ENCODE measurements at places on chromosomes 2 and 18.

DNA sequence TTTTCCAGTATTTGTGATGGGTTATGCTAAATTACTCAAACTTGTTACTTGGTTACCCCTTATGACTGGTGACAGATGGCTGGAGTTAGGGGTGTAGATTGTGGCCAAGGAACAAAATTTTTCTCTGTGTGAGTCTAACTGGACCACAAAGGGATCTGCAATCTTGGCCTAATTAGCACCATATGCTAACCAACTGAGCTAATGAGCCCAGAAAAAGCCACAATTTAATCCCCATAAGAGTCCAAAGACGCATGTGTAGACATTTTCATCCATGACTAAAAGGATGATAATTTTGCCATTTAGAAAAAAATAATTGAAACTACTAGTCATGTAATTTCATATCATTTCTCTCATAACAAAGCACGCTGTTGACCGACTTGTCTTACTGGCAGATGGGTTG, 151.2 kb downstream of the ABCA12 start:
- no peak for DNase-seq

- no peak for DNase-seq
Observed at GRCh38 chr2:142521492-142521891, 356.0 kb upstream of the KYNU start.

DNA sequence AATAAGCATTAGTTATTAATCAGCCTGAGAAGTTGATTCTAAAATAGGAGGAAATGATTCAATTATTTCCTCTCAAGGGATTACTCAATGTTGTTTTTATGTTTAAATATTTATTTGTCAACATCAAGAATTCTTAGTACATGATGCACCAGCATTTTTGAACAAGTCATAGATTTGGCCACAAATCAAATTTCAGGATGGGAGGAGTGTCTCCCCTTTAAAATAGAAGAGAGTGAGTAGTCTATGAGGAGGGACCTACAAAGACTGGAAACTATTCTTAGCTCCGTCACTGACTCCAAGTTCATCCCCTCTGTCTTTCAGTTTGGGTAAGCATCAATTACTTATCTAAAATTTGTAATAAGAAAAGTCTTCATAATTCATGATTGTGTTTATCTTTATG, 18.6 kb upstream of the IL18R1 start:
- no peak for DNase-seq

- no peak for DNase-seq
Observed at GRCh38 chr2:80489717-80490116, 185.2 kb upstream of the LRRTM1 start.

GRCh38 chr2:88099798-88100488, 27.9 kb downstream of the FABP1 start:
- DNase-seq, result no peak

GRCh38 chr2:60676706-60677330, 79.2 kb upstream of the PAPOLG start:
- DNase-seq, result no peak

GRCh38 chr2:131419441-131419840, 55.5 kb upstream of the RAB6D start:
- no peak for DNase-seq

- no peak for DNase-seq
Observed at GRCh38 chr2:34475156-34475555, 876.1 kb upstream of the FAM98A start.

DNA sequence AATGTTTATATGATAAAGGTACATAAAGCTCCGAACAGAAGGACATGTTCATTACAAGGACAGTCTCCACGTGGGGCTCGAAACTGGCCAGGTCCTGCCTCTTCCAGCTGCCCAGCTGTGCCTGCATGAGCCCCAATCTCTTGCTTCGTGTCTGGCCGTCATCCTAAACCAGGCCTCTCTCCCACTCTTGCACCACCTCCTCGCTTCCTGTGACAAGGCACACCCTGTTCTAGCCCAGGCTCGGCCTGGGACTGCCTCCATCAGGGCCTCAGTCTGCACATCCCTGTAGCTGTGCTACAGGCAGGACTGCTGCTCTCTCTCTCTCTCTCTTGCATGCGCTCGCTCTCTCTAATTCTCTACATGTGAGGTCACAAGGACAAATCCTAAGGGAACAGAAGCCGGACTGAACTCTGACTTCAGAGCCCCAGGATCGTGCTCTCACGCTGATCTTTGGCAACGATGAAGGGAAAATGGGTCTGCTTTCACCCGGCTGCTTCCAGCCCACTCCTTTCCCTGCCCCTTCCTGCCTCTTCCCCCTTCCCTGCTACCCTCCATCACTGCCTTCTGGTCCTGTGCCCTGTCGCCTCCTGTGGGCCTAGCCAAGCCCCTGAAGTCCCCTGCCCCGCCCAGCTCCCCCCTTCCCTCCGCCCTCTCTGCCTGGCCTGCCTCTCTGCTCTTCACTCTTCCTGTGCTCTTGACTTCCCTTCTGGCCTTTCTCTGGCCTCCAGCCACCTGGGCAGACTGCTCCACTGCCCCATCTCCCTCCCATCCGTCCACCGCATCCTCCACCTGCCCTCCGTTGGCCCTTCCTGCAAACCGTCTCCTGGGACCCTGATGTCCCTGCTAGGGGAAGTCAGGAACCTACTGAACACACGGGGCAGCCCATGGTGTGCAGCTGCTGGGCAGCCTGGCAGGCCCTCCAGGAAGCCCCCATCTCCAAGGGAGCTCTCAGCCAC, 7.8 kb upstream of the GPR55 start:
- DNase-seq, result peak; percentile 33

- no peak for DNase-seq
Observed at GRCh38 chr2:20188851-20189250, 36.1 kb downstream of the SDC1 start.

DNA sequence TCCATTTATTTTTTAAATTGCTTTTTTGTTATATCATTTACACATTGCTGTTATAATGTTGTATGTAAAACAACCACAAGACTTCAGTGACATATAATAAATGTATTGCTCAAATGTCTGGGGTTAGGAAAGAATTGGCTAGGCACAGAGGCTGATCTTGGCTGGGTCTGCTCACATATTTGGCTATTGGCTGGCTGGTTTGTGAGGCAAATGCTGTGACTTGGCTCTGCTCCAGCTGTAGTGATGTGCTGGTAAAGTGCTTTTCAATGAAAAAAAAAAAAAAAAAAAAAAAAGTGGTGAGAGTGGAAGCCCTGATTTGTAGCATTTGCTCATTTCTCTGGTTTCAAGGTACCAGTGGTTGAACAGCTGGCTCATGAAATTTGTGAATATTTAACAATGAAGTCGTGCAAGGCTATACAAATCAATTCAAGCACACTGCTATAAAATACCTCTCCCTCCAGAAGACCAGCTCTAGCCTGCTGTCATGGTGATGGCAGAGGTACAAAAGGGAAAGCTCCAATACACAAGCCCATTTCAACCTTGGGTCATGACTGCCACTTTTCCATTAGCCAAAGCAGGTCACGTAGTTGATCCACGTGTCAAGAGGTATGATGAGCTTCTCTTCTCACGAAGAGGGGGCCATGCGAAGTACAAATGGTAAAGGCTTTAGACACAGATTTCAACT, 43.7 kb upstream of the RIT2 start:
- no peak for DNase-seq

DNA sequence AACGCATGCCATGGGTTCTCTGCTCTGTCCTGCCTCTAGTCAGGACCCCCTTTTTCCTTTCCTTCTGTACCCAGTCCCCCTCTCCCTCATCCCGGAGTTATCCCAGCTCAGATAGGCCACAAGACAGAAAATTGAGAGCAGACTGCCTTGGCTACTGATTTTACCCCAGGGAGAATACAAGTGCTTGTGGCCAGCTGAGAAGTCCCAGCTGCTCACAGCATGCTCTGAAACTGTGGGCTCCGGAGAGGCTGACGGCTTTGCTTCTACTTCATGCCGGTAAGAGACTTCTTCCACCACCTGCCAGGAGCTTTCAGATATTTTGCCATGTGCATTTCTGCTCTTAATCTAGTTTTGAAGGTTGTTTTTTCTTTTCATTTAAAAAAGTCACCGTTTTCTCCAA, 20.0 kb upstream of the SIX2 start:
- DNase-seq, result no peak

DNA sequence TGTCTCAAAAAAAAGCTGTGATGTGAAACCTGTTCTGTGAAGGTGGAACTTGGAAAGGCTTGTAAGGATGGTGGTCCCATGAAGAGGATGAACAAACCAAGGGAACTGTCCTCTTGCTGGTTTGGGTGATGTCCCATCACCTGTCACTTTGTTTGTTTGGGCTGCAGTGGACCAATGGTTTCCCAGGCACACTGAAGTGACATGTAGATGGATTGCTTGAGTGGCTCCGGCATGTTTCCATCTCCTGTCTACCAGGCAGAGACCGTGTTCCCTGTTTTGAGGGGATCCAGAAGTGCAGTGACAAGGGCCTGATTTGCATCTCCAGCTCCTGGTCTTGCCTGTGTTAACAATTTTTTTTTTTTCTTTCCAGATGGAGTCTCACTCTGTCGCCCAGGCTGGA, 8.9 kb downstream of the NEDD4L start:
- no peak for DNase-seq

GRCh38 chr2:151544449-151544848, 134.7 kb downstream of the RIF1 start:
- no peak for DNase-seq

- no peak for DNase-seq
Observed at GRCh38 chr2:126219081-126219480, 436.9 kb upstream of the GYPC start.

- no peak for DNase-seq
Observed at GRCh38 chr2:84493514-84493913, 22.8 kb upstream of the DNAH6 start.

- peak; percentile 52 for DNase-seq
Observed at GRCh38 chr2:44169155-44169898, 652 bp downstream of the PPM1B start.

GRCh38 chr2:117686699-117687098, 127.8 kb upstream of the DDX18 start:
- DNase-seq, result no peak

- DNase-seq, result no peak
Observed at GRCh38 chr2:176742271-176742670, 470.3 kb upstream of the HNRNPA3 start.

DNA sequence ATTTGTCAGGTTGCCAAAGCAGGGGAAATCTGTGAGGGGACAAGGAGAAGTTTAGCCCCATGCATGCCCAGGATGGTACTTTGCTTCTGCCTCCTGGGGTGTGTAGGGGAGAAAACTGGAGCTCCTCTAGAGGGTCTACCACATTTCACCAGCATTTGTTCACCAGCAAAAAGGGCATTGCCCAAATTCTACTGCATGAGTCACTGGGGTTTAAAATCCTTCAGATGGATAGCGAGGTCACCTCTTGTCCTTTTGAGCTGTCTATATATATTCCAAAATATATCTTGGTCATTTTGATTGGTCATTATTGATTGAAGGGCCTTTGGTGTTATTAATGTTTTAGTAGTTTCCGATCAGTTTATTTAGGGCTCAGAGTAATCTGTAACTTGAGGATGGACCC, 18.7 kb downstream of the FHOD3 start:
- DNase-seq, result no peak

GRCh38 chr2:40439473-40439872, 12.4 kb downstream of the SLC8A1 start:
- DNase-seq, result no peak

- DNase-seq, result peak; percentile 74
Observed at GRCh38 chr18:61980355-61980754, 87.5 kb upstream of the RNF152 start.

DNA sequence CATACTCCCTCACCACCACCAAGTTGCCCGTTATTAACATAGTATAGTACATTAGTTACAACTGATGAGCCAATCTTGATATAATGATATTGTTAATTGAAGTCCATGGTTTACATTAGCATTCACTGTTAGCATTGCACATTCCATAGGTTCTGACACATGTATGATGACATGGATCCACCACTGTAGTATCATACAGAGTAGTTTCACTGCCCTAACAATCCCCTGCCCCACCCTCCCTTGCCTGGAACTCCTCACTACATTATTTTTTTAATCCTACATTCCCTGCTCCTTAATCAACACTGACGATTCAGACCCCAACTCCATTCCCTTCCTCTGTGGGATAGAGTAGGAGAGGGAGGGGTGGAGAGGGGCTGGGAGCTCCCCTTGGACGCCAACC, 20.2 kb upstream of the ST3GAL5 start:
- no peak for DNase-seq

DNA sequence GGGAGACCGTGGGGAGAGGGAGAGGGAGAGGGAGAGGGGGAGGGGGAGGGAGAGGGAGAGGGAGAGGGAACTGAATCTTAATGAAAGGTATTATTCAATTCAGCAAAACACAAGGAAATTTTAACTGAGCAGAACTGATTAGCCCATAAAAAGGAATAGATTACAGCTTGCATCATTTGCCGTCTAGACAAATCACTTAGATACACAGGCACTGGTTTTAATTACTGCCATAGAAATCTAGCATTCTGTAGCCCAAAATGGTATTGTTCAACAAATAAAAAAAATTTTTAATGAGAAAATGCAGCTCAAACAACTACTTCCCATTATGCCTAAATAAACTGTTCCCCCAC, 7.9 kb upstream of the KCNF1 start:
- no peak for DNase-seq

- no peak for DNase-seq
Observed at GRCh38 chr18:21389903-21390302, 147.9 kb downstream of the GREB1L start.

GRCh38 chr2:197261808-197262226, 48.8 kb downstream of the ANKRD44 start:
- DNase-seq, result no peak

DNA sequence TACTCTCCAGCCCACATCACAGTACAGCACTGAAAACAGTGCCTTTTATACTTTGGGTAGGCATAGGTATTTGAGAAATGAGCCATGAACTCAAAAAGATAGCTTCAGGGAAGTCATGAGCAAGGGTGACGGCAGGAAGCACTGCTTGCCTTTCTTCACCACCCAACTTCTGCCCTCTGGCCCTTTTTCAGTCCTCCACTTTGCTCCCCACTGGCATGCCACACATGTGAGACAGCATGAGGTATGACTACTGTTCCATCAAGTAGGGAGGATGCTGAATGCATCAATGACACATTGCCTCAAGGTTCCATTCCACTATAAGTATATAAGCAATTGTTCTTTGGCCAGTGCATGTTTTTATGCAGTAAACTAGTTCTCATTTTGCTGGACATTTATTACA, 373.0 kb downstream of the NRXN1 start:
- no peak for DNase-seq

DNA sequence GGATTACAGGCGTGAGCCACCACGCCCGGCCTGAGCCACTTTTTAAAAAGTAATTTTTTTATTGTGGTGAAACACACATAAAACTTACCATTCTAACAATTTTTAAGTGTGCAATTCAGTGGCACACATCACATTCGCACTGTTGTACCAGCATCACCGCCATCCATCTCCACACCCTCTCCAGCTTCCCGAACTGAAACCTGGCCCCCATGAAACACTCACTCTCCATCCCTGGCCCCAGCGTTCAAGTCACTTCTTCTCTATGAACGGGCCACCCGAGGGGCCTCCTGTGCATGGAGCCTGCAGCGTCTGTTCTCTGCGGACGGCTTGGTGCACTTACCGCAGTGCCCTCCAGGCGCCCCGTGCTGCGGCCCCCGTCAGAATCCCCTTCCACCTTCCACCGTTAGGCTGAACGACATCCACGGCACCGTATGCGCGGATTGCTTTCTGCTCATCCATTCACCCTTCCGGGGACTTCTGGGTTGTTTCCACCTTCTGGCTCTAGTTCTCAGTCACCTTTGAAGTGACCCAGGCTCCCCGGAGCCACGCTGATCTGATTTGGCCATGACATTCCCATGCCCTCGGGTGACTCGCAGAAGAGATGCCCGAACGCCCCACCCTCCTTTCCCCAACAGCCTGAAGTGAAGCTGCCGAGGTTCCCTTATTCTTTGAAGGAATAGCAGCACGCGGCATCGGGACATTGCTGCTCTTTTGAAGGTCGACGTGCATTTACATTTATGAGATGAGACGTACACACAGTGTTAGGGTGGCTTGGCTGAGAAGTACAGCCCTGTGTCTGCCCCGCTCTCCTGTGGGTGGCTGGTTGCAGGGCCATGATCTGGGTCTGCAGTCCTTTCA, 134.4 kb downstream of the MBP start:
- DNase-seq, result no peak

Measured in GF-D8 (cell line).